ENCODE measurements at places on chromosomes 13 and 19. TPM values are rescaled to one million over a fixed set of nuclear protein-coding genes. Genes with fewer than 3 reads are reported as not detected.

DNA sequence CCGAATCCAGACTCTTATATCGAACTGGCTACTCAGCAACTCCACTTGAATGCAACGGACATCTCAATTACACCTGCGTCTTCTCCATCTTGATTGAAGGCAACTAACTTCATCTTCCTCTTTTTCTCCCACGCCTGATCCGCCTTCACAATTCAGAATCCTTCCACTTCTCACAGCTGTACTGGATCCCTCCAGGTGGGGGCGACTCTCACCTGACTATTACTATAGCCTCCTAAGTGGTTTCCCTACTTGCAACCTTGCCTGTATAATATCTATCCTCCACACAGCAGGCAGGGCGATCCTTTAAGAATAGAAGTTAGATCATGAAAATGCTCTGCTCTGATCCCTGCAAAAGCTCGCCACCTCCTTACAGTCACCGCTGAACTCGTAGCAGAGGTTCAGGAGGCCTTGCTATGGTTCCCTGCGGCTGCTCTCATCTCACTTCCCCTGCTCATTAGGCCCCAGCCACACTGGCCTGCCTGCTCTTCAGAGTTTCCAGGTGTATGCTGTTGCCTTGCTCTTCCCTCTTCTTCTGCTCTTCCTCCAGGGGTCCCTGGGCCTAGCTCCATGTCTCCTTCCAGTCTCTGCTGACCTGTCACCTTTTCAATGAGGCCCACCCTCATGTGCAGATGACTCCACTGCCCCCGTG, 31.9 kb downstream of the RFXAP start:
- DNase-seq, result no peak

DNA sequence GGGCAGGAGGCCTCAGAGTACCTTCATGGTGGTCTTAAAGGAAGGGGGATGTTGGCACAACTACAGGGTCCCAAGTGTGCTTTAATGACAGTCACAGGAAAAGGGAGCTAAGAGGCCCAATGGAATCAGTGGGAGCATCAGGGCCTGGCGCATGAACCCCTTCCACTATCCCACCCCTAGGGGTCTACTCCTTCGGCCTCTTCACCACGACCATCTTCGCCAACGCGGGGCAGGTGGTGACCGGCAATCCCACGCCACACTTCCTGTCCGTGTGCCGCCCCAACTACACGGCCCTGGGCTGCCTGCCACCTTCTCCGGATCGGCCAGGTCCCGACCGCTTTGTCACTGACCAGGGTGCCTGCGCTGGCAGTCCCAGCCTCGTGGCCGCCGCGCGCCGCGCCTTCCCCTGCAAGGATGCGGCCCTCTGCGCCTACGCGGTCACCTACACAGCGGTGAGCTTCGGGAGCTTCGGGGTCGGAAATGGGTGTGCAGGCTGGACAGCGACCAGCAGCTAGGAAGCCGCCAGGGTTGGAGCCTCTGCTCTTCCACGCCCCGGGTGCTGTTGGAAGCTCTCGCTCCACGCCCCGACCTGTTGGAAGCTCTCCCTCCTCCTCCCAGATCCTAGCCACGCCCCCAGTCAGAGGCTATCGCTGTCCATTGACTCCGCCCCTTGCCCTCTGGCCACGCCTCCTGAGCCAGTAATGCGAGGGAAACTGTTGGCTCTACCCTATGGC, 6.0 kb downstream of the PLPPR2 start:
- no peak for DNase-seq

DNA sequence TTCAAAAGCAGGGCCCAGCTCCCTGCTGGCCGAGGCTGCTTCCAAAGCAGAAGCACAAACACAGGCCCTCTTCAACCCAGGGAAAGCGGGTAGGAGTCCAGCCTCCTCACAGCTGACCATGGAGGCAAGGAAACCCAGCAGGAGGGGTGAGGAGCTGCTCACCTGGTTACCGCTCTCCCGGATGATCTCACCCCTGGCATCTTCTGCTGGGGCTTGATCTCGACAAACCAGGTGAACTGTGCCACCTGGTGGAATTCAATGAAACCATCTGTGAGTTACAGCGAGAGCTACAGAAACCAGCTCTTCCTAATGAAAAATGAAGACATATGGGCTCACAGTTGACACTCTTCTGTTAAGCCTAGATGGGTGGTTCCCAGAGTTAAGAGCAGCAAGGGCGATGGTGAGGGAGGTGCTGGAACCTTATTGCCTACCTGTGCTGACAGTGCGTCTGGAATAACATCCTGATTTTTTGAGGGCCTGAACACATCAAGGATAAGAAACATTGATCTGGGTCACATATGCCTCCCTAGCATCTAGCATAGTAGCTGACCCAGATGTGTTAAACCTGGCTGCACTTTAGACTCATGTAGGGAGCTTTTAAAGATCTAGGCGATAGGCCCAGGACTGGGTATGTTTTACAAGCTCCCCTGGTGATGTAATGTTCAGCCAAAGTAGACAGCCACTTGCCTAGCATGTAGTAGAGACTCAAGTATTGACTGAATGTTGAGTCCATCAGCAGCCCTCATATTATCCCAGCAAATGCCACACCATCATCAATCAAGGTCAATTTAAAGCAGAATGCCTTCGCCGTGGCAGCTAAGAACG, 6.1 kb downstream of the DHRS12 start:
- DNase-seq, result peak; percentile 58

- peak; percentile 74 for DNase-seq
These were observed 209.6 kb downstream of the VWA8 start for GRCh38 chr13:41751277-41751676.

ECSIT gene
- 49.1 TPM for total RNA-seq

ZNF723 gene
- total RNA-seq, result not detected

ZNF440 gene
- total RNA-seq, result 6.9 TPM

All from fibroblast of lung (primary cell).